ENCODE measurements at places on chromosomes 1 and 21. TPM values are rescaled to one million over a fixed set of nuclear protein-coding genes. Genes with fewer than 3 reads are reported as not detected.

GRCh38 chr1:209618291-209618690 lies 33.9 kb downstream of the LAMB3 start:
- H3K27ac ChIP-seq, result no peak overlapping the region
- peaks cover 4% of the 10 kb centered on the region for H3K36me3 ChIP-seq
- no peak for DNase-seq
- H3K27me3 ChIP-seq, result no peaks in the 10 kb centered on the region
- peaks cover 6% of the 10 kb centered on the region for H3K4me1 ChIP-seq

DNA sequence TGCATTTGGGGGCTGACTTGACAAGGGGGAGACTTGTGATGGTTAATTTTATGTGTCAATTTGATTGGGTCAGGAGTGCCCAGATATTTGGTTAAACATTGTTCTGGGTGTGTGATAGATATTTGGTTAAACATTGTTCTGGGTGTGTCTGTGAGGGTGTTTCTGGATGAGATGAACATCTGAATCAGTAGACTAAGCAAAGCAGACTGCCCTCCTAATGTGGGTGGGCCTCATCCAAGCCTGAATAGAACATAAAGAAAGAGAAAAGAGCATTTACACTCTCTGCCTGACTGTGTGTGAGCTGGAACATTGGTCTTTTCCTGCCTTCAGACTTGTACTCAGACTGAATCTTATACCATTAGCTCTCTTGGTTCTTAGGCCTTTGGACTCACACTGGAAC lies 113.5 kb downstream of the ODF2L start:
- no peaks in the 10 kb centered on the region for H3K27me3 ChIP-seq
- no peak overlapping the region for H3K4me3 ChIP-seq
- no peak overlapping the region for H3K27ac ChIP-seq
- no peak for DNase-seq
- no peaks in the 10 kb centered on the region for H3K4me1 ChIP-seq

DNA sequence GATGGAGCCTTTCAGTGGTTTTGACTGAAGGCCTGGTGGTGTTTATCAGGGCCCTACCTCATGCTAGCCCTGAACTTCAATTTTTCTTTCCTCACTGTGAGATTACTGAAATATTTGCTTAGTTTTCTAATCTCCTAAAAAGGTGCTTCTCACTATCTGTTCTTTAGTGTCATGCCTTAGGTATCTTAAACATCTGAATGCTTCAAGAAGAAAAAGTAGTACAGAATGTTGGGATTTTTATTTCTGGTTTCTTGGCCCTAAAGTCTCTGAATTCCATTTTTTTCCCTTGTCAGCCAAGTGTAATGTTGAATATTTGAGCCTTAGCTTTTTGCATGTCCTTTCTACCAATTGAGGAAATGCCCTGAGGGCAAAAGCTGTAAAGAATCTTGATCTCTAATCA lies 47.9 kb upstream of the PRKACB start:
- DNase-seq, result no peak
- H3K27me3 ChIP-seq, result no peaks in the 10 kb centered on the region
- no peak overlapping the region for H3K27ac ChIP-seq
- no peaks in the 10 kb centered on the region for H3K4me1 ChIP-seq
- no peak overlapping the region for H3K4me3 ChIP-seq

GRCh38 chr21:46163380-46163779 lies 8.0 kb upstream of the FTCD start:
- H3K36me3 ChIP-seq, result no peaks in the 10 kb centered on the region
- DNase-seq, result no peak
- H3K27me3 ChIP-seq, result peaks cover 20% of the 10 kb centered on the region

DNA sequence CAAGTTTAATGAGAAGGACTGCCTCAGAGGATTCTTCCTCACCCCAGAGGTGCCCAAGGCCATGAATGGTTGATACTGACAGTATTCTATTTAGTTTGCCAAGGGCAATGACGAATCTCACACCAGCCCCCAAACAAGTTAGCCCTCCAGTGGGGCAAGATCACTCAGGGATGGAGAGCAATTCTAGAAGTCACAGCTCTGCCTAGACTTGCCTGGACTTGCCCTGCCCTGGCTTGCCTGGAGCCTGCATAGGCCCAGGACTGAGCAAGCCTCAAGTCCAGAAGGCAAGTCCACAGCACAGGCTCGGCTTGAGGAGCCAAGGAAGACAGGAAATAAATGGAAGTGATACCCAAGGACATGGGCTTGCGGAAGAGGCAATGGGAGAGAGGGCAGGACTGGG lies 39.5 kb upstream of the RGS16 start:
- no peaks in the 10 kb centered on the region for H3K36me3 ChIP-seq
- no peak overlapping the region for H3K4me3 ChIP-seq
- DNase-seq, result no peak

DNA sequence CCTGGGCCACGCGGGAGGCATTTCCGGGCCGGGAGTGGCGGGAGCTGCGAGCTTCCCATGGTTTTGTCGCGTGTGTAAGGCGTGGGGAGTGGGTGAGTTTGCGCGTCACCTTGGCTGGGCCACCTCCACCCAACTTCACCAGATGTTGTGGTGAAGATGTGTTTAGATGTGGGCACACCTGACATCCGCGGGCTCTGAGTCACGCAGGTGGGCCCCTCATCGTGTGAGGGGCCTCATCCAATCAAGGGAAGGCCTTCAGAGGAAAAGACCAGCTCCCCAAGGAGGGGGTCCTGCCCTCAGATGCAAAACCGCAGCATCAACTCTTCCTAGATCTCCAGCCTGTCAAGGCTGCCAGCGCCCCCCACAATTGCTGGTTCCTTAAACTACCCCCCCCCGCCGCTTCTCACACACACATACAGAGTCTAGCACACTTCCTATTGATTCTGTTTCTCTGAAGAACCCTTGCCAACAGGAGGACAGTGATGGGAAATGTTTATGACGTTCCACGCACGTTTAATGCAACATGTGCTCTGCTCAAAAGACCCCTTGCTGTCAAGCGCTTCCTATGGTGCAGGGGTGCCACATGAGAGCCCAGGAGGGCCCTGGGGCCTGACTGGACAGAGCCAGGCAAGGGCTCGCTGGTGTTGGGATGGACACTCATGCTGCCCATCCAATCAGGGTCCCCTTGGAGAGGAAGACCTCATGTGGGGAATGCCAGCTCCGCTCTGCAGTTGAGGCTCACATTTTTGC lies 11.9 kb downstream of the ACTRT2 start:
- H3K4me1 ChIP-seq, result no peaks in the 10 kb centered on the region
- peaks cover 7% of the 10 kb centered on the region for H3K27me3 ChIP-seq
- no peak overlapping the region for H3K27ac ChIP-seq
- no peak overlapping the region for H3K4me3 ChIP-seq
- no peak for DNase-seq
- no peaks in the 10 kb centered on the region for H3K36me3 ChIP-seq

DNA sequence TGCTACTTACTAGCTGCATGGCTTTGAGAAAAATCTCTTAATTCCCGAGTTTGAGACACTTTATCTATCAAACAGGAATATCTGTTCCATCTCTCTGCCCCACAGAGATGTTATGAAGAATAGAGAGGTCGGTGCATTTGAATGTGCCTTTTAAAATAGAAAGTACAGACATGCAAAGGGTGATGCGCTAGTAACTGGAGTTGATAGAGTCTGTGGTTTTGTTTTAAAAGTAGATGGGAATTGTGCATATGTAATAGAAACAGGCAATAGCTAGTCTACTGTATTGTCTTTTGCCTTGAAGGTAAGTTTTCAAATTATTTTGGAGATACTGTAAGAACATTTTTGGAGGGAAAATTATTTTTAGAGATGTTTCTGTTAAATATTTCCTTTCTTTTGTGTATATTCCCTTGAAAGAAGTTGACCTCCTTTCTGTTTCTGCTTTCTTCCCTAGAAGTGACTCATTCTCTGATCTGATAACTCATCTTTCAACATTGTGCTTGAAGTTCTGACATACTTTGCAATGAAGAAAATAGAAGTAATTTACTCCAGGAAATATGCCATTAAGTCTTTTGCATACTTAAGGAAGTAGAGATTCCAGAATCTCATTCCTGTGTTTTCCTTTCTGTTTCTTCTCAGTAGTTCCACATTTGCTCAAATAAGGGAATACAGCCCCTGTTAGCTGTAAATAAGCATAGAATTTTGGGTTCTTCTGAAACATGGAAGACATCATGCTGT lies 151.6 kb downstream of the SDCCAG8 start:
- peaks cover 3% of the 10 kb centered on the region for H3K36me3 ChIP-seq
- H3K4me1 ChIP-seq, result no peaks in the 10 kb centered on the region
- DNase-seq, result no peak
- H3K27me3 ChIP-seq, result no peaks in the 10 kb centered on the region
- no peak overlapping the region for H3K27ac ChIP-seq

- no peak for DNase-seq
- H3K27ac ChIP-seq, result no peak overlapping the region
- no peaks in the 10 kb centered on the region for H3K36me3 ChIP-seq
- no peaks in the 10 kb centered on the region for H3K27me3 ChIP-seq
Measured at GRCh38 chr1:201049248-201049831, 25.8 kb upstream of the KIF21B start.

GRCh38 chr1:19495000-19495656 lies 9.8 kb upstream of the CAPZB start:
- no peak overlapping the region for H3K4me3 ChIP-seq
- peak; percentile 45 for DNase-seq
- no peaks in the 10 kb centered on the region for H3K27me3 ChIP-seq
- peak overlapping the region; percentile 21 for H3K27ac ChIP-seq

GRCh38 chr1:35605071-35605866 lies 32.2 kb downstream of the TFAP2E start:
- H3K27ac ChIP-seq, result no peak overlapping the region
- H3K27me3 ChIP-seq, result no peaks in the 10 kb centered on the region
- no peak overlapping the region for H3K4me3 ChIP-seq
- peaks cover 33% of the 10 kb centered on the region for H3K36me3 ChIP-seq
- no peak for DNase-seq

- no peaks in the 10 kb centered on the region for H3K4me1 ChIP-seq
- H3K36me3 ChIP-seq, result peaks cover 24% of the 10 kb centered on the region
- no peak for DNase-seq
- no peak overlapping the region for H3K27ac ChIP-seq
- no peak overlapping the region for H3K4me3 ChIP-seq
- H3K27me3 ChIP-seq, result no peaks in the 10 kb centered on the region
Measured at GRCh38 chr1:241499910-241500309, 19.6 kb downstream of the FH start.

GRCh38 chr1:215900684-215901083 lies 333.6 kb downstream of the KCTD3 start:
- no peaks in the 10 kb centered on the region for H3K4me1 ChIP-seq
- no peak overlapping the region for H3K27ac ChIP-seq
- H3K4me3 ChIP-seq, result no peak overlapping the region
- no peak for DNase-seq
- H3K27me3 ChIP-seq, result no peaks in the 10 kb centered on the region
- no peaks in the 10 kb centered on the region for H3K36me3 ChIP-seq

DNA sequence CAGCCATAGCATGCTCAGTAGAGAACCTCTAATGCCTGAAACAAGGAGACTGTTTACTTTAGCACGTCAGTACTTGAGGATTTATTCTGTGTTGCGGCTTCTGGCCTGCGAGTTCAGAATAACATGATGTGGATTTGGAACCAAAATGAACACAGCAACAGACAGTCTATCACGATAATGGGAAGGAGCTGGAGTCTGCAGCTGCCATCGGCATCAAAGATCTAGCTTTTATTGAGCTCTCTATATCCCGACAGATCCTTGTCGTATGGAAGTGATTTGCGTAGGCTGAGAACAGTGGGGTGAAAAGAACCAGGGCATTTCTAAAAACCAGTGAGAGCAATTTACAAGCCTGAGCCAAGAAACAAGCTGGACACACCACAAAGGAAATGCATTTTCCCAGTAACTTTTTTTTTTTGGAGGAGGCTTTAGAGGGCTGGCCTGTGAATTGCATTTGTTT lies 294.2 kb downstream of the KIF26B start:
- no peaks in the 10 kb centered on the region for H3K36me3 ChIP-seq
- H3K4me3 ChIP-seq, result no peak overlapping the region
- H3K27me3 ChIP-seq, result no peaks in the 10 kb centered on the region

GRCh38 chr1:84001501-84001900 lies 2.6 kb upstream of the TTLL7 start:
- no peak overlapping the region for H3K4me3 ChIP-seq
- no peaks in the 10 kb centered on the region for H3K27me3 ChIP-seq
- no peak for DNase-seq
- H3K36me3 ChIP-seq, result no peaks in the 10 kb centered on the region
- H3K4me1 ChIP-seq, result peaks cover 6% of the 10 kb centered on the region

DNA sequence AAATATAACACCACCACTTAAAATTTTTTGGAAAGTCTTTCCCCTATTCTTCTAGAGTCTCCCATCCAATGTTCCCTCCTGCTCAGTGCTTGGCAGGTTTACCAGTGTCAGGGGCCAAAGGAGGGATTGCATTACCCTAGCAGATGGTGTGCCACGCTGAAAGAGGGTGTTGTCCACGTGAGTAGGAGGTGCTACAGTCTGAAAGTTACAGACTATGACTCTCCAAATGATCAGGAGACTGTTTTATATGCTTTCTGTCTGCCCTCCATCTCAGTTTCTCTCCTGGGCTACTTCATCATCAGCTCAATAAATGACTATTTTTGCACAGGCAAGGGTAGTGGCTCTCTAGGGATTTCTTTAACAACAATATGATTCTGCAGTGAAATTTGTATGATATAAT lies 31.3 kb upstream of the ANGPTL7 start:
- H3K4me1 ChIP-seq, result peaks cover 1% of the 10 kb centered on the region
- no peak for DNase-seq
- H3K36me3 ChIP-seq, result peaks cover 15% of the 10 kb centered on the region
- no peak overlapping the region for H3K4me3 ChIP-seq
- no peak overlapping the region for H3K27ac ChIP-seq

- no peaks in the 10 kb centered on the region for H3K4me1 ChIP-seq
- H3K36me3 ChIP-seq, result no peaks in the 10 kb centered on the region
- no peak overlapping the region for H3K27ac ChIP-seq
- H3K4me3 ChIP-seq, result no peak overlapping the region
- H3K27me3 ChIP-seq, result no peaks in the 10 kb centered on the region
Measured at GRCh38 chr1:85806236-85806965, 98.2 kb upstream of the ZNHIT6 start.

DNA sequence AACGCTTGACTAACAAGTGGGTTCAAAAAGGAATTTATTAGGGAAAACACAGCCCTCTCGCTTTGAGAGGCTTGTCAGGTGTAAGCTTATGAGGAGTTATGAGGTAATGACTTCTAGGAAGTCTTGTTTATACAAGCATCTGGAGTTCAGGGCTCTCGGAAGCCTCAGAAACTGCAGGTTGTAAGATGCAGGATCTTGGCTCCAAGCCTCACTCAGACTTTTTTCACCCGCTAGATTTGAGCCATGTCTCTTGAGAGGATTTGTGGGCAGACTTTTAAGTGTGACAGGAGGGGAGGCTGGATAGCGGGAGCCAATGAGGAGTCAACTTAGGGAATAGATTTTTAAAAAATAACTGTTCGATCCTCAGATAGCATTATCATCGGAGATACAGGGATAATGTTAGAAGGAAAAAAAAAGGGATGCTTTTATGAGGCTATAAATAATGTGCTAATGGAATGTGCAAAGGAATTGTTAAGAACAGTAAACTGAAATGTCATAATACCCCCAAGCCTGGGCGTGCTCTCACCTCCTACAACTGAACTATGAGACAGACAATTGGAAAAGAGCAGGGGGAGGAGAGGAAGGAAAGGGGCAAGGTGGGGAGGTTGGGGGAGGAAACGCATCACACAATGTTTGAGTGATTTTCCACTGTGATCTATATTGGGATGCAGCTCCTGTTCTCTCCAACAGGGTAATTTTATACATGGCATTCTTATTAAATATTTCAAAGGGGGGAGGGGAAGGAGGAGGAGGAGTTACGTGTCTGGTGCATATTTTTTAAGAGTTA lies 107.4 kb upstream of the ESRRG start:
- no peaks in the 10 kb centered on the region for H3K4me1 ChIP-seq
- H3K4me3 ChIP-seq, result no peak overlapping the region
- H3K27ac ChIP-seq, result no peak overlapping the region

APCS gene
- not detected for total RNA-seq

PGBD5 gene
- total RNA-seq, result 3.0 TPM

CYP4Z1 gene
- 1.3 TPM for total RNA-seq

DENND2D gene
- total RNA-seq, result 39.3 TPM
